T-helper 17 cell (primary cell): ENCODE measurements at places on chromosomes 6 and 20.
A peak's percentile ranks its signal among the peaks of the same experiment; 100 is the strongest.

GRCh38 chr6:14656078-14656521 lies 538.5 kb downstream of the CD83 start:
- no peak for DNase-seq
- peak overlapping the region; percentile 92 for H3K27ac ChIP-seq
- H3K4me3 ChIP-seq: peak overlapping the region; percentile 58
- H3K4me1 ChIP-seq: peaks cover 35% of the 10 kb centered on the region
- no peaks in the 10 kb centered on the region for H3K36me3 ChIP-seq

- H3K27ac ChIP-seq: no peak overlapping the region
- peaks cover 3% of the 10 kb centered on the region for H3K4me1 ChIP-seq
- peaks cover 3% of the 10 kb centered on the region for H3K36me3 ChIP-seq
- H3K4me3 ChIP-seq: no peak overlapping the region
- no peak for DNase-seq
Observed at GRCh38 chr20:33475381-33476152, 14.3 kb upstream of the CBFA2T2 start.

GRCh38 chr6:52335576-52335975 lies 26.4 kb upstream of the PAQR8 start:
- no peaks in the 10 kb centered on the region for H3K27me3 ChIP-seq
- H3K4me1 ChIP-seq: peaks cover 48% of the 10 kb centered on the region
- no peak for DNase-seq
- no peaks in the 10 kb centered on the region for H3K36me3 ChIP-seq
- peak overlapping the region; percentile 59 for H3K4me3 ChIP-seq

DNA sequence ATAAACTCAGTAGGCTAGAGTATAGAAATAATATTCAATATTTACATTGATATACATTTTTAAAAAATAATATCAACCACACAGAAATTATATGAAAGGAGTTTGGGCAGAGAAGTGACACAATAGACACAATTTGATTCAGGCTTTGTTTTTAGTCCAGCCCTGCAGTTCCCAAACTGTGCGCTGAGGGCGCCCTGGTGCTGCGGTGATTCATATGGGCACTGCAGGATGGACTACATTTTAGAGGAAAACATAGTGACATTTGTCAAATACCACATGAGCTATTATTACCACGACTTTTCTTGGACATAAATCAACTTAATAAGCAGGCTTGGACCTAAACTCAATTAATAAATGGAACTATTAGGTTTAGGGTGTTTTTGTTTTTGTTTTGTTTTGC lies 364.3 kb upstream of the ID4 start:
- no peak overlapping the region for H3K27ac ChIP-seq
- H3K4me1 ChIP-seq: no peaks in the 10 kb centered on the region
- H3K27me3 ChIP-seq: no peaks in the 10 kb centered on the region
- H3K4me3 ChIP-seq: no peak overlapping the region

GRCh38 chr6:26021001-26021349 lies 58.4 kb downstream of the TRIM38 start:
- H3K4me1 ChIP-seq: peaks cover 20% of the 10 kb centered on the region
- H3K4me3 ChIP-seq: peak overlapping the region; percentile 92
- H3K27me3 ChIP-seq: no peaks in the 10 kb centered on the region

DNA sequence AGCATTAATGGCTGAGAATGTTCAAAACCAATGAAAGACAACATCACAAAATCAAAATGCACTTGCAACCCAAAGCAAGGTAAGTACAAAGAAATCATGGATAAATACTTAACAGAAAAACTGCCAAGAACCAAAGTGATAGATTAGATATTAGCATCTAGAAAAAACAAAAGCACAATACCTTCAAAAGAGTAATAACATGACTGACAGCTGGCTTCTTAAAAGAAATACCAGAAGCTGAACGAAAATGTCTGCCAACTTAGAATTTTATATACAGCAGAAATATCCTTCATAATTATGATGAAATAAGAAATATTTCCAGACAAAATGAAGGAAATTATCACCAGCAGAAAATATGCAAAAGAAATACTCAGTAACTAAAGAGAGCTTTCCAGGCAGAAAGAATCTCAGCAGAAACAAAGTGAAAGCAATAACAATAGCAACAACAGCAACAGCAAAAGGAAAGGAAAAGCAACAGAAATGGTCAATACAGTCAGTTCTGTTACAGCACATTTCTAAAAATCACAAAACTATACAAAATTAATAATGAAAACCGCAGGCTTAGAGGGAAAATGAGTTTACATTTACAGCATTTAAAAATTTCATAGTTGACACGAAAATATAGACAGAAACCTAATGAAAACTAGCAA lies 121.5 kb upstream of the MAN1A1 start:
- peaks cover 8% of the 10 kb centered on the region for H3K4me1 ChIP-seq
- peaks cover 2% of the 10 kb centered on the region for H3K36me3 ChIP-seq
- H3K27me3 ChIP-seq: no peaks in the 10 kb centered on the region
- no peak for DNase-seq
- H3K27ac ChIP-seq: no peak overlapping the region

DNA sequence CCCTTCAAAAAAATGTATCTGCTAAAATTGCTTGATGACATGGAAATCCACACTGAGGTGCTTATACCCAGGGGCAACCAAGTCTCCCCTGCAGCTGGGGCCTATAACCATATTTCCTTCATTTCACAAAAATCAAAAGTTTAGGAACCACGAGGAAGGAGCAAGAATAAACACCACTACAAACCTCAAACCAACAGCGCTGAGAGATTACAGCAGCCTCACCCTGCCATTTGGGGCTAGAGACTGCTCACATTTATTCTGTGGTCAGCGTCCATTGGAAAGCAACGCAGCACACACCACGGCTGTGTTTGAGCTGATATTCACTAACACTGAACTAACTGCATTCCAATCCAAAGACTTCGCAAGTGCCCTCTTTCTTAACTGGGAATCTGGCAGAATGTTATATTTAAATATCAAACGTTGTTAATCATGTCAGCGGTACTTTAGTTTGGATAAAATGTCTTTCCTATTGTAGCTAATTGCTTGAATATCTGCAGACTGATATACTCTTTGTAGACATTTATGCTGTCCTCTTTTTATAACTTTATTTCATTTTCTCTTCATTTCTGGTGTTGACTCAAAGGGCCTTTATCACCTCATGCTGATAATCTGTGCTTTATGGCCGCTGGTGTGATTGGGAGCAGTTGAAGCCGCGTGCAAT lies 94.6 kb downstream of the FOXA2 start:
- H3K27ac ChIP-seq: no peak overlapping the region
- no peak overlapping the region for H3K4me3 ChIP-seq
- H3K4me1 ChIP-seq: no peaks in the 10 kb centered on the region
- H3K36me3 ChIP-seq: no peaks in the 10 kb centered on the region

- no peak for DNase-seq
- peaks cover 5% of the 10 kb centered on the region for H3K4me1 ChIP-seq
- no peak overlapping the region for H3K4me3 ChIP-seq
- peaks cover 28% of the 10 kb centered on the region for H3K27me3 ChIP-seq
Observed at GRCh38 chr20:2342243-2342642, 38.5 kb upstream of the TGM6 start.

DNA sequence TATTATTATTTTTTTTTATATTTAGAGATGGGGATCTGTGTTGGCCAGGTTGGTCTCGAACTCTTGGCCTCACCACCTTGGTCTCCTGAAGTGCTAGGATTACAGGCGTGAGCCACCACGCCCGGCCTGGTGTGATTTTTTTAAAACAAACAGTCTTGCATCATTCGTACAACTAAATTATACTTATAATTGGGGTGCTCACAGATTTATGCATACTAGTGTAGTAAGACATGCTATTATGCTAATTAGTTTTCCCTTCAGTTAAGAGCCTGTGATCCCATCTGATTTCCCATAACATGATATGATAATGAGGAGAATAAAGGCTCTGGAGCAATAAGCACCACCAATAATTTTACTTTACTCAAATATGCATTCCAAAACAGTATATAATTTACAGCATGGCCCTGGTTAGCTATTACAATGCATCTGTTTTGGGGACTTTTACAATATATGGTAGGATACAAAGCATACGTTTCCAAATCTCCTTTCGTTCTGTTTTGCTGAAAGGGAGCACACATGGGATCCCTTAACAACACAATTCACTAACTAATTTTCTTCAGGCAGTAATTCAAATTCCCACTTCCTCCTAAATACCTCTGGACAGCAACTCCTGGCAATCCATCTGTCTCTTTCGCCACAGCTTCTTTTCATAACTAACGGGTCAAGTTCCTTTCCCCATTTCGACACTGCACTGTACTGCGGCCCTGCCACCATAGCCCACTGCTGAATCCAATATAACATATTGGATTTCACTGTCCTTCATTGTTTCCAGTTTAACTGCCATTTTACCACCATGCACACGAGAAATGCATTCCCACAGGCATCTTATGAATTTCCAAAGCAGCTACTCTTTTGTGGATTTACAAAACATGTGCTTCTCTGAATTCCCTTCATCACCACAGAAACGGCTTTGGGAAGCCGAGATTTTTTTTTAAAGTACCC lies 1.7 kb downstream of the NUDT3 start:
- H3K27me3 ChIP-seq: no peaks in the 10 kb centered on the region
- H3K4me1 ChIP-seq: peaks cover 16% of the 10 kb centered on the region
- H3K27ac ChIP-seq: no peak overlapping the region
- H3K4me3 ChIP-seq: no peak overlapping the region
- DNase-seq: no peak
- no peaks in the 10 kb centered on the region for H3K36me3 ChIP-seq

GRCh38 chr20:63940472-63941266 lies 15.5 kb downstream of the UCKL1 start:
- H3K4me3 ChIP-seq: peak overlapping the region; percentile 12
- H3K4me1 ChIP-seq: peaks cover 7% of the 10 kb centered on the region
- peaks cover 2% of the 10 kb centered on the region for H3K36me3 ChIP-seq
